ENCODE measurements at places on chromosomes 16 and 17.
A peak's percentile ranks its signal among the peaks of the same experiment; 100 is the strongest.

GRCh38 chr16:1614456-1615102 is 2.4 kb downstream of the CRAMP1 start:
- no peak for DNase-seq

- DNase-seq = no peak
Observed at GRCh38 chr17:812638-813204, 30.6 kb downstream of the MRM3 start.

DNA sequence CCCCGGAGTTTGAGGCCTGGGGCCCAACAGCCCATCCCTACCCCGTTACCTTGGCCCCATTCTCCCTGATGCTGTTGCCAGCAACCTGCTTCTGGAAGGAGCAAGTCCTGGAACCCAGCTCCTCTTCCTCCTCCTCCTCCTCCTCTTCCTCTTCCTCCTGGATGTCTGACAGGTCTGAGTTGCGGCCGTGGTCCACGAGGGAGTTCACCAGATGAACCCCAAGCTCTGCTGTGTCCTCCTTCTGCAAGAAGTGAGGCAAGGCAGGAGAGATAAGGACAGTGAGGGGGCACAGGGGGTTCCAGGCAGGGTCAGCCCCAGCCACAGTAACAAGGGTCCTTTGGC is 18.7 kb downstream of the TSPOAP1 start:
- DNase-seq = no peak

GRCh38 chr17:2063261-2064146 is 8.6 kb downstream of the HIC1 start:
- DNase-seq = no peak

DNA sequence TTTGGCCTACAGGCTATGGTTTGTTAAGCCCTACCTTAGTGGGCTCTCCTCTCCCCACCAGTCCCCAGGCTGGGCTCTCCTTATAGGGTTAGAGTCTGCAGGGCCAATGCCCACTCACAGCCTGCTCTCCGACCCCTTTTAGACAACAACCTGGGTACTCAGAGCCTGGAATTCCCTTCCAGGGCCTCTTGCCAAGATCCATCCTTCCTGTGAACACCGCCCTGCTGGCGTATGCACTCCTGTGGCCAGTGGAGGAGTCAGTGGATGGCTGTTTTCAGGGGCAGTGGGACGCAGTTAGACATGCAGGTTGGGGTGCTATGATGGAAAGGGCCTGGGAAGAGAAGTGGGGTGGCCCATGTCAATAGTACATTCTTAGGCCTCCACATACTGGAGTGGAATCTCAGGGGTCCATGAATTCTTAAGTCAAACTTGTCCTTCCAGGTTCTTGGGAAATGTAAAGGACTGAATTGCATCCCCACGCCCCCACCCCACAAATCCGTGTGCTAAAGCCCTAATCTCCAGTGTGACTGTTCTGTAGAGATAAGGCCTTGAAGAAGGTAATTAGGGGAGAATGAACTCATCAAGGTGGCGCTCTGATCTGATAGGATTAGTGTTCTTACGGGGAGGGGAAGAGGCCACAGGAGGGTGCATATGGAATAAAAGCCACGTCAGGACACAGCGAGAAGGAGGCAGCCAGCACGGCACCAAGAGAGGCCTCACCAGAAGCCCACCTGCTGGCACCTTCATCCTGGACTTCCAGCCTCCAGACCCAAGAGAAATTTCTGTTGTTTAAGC is 81.6 kb upstream of the CACNG5 start:
- DNase-seq = no peak

- DNase-seq = peak; percentile 74
Observed at GRCh38 chr17:81097134-81097942, 62.4 kb downstream of the BAIAP2 start.

DNA sequence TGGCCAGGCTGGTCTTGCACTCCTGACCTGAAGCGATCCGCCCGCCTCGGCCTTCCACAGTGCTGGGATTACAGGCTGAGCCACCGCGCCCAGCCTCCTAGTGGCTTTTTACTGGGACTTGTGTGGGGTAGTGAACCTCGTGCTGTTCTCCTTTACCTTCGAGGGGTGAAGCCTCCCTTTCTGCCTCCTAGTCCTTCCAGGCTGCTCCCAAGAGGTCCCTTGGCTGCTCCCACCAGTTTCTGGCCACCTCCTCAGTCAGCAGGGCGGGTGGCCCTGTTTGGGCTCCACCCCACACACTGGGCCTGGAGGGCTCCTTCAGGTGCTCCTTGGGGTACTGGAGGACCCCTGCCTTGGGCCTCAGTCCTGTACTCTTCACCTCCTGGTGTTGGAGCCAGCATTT is 70.9 kb upstream of the ZNF750 start:
- no peak for DNase-seq

DNA sequence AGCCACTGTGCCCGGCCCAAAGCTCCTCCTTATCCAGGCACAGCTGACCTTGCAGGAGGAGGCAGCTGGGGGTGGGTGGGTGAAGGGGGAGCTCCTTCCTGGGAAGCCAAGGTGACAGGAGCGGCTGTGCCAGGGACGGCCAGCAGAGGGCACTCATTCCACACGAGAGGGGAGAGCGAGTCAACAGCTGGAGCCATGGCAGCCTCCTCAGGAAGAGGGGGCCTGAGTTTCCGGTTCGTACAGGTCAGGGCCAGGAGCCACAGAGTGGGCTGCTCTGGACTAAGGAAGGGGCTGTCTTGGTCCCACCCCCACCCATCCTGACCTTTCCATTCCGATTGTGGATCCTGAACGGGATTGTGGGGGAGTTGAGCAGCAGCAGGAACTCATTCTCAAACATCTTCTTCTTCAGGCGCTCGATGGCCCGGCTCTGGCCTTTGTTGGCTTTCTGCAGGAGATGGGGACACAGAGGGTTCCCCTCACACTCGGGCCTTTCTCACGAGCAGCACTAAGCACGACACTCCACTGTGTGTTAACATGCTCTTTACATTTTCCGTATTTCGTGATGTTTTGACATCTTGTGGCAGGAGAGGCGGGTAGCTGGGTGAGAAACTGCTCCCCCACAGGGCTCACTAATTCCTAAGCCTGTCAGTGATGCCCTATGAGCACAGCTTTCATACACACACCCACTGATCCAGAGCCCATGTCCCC is 61.6 kb downstream of the TIMM22 start:
- DNase-seq = peak; percentile 11

- DNase-seq = peak; percentile 7
Observed at GRCh38 chr17:29760279-29761039, 137.7 kb upstream of the CORO6 start.

DNA sequence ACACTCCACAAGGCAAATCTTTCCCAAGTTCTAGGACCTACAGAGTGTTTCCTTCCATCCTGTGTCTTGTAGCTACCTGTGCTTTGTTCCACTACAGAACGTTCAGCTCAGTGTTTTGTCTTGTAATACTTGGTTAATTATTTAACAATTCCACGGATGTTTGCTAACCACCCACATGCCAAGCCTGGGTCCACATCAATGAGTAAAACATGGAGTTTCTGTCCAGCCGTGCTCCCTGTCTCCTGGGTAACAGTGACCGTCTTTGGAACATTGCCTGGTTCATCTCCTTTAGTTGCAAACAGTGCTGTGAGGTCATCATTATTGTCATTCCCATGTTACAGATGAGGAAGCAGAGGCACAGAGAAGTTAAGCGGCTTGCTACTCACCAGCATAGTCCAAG is 41.3 kb downstream of the IRF8 start:
- no peak for DNase-seq

DNA sequence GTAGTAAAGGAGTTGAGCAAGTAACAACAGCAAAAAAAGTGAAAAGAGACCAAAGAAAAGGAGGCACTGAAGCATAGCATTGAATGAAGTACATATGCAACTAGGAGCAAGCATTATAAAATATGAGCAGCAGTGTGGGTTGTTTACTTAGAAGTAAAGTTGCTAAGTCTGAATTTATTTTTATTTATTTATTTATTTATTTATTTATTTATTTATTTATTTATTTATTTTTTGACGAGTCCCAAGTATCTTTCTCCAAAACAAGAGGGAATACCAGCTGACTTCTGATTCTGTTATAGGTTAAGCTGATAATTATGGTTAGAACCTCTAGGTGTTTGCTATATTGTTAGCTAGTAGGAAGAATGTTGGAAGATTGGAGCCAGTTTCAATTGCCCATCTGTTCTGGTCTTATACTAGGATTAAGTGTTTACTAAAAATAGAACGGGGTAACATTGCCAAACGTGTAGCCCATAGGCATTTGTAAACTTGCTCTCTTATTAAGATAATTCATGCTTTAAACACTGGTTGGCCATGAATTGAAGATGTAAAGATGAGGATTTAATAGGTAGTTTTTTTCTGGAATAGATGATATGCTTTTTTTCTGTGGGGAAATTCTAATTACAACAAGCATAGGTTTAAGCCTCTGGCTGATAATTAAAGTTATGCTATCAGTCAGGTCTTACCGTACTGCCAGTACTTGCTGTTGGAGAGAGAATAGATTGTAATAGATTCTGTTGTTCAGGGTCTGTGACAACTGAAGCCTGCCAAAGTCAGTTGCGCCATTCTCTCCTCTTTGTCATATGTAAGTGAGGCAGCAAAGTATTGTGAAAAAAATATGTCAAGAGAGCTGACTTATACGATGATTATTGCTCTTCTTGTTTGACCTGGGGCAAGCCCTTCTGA is 66.7 kb downstream of the PPM1E start:
- DNase-seq = no peak

- DNase-seq = no peak
Observed at GRCh38 chr17:49390548-49391324, 23.9 kb downstream of the PHB1 start.

DNA sequence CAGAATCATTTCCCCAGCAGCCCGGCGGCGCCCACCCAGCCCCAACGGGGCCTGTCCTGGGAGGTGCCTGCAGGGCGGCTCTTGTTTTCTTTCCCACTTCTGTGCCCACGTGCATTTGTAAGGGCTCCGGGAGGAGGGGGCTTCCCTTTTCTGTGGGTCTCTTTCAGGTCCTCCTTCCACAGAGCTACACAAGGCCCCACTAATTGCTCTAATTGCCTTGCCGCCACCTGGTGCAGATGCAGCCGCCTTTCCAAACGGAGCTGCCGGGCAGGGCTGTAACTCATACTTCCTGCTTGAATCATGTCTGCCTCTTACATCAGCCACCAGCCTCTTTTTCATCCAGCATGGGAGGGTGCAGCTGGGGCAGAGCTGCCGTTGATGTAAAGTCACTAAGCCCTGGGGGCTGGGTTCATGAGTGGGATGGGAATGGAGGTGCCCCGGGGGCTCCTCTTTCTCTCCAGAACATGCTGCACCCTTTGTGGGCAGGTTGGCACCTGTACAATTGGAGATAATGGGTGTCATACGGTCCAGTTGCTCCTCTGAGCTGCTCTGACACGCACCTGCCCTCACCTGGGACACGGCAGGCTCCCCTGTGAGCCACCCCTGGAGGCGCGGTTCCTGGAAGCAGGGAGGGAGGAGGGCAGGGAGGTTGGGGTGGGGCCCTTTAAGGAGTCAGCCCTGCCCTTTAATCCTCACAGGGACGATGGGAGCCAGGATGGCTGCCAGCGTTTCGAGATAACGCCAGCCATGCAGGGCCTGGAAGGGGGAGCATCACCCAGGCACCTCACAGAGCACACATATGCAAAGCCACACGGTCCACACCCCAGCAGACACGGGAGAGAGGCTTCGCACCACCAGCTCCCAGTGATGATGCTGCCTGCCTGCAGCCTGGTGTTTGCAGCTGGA is 41.1 kb upstream of the KLHDC4 start:
- DNase-seq = no peak

DNA sequence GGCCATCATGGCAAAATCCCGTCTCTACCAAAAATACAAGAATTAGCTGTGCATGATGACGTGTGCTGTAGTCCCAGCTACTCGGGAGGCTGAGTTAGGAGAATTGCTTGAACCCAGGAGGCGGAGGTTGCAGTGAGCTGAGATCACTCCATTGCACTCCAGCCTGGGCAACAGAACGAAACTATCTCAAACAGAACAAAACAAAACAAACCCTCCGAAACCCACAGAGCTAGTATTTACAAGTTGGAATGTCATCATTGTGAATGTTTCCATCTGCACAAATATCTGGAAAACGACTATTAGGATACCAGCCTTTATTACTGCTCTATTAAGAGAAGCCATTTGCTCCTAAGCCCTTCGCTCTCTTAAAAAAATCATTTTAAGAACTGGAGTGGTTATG is 26.0 kb downstream of the SMARCE1 start:
- no peak for DNase-seq

Data from stimulated activated CD8-positive, alpha-beta memory T cell treated with anti-CD3 and anti-CD28 coated beads, Interleukin-12 subunit alpha, Interleukin-12 subunit beta, amount 100 ng/mL, for 4 hours (primary cell).